ENCODE measurements at places on chromosomes 6 and 20.

GRCh38 chr6:124190256-124190655 lies 386.6 kb downstream of the NKAIN2 start:
- no peak for DNase-seq

- no peak for DNase-seq
Observed at GRCh38 chr6:80903711-80904110, 797.2 kb downstream of the BCKDHB start.

DNA sequence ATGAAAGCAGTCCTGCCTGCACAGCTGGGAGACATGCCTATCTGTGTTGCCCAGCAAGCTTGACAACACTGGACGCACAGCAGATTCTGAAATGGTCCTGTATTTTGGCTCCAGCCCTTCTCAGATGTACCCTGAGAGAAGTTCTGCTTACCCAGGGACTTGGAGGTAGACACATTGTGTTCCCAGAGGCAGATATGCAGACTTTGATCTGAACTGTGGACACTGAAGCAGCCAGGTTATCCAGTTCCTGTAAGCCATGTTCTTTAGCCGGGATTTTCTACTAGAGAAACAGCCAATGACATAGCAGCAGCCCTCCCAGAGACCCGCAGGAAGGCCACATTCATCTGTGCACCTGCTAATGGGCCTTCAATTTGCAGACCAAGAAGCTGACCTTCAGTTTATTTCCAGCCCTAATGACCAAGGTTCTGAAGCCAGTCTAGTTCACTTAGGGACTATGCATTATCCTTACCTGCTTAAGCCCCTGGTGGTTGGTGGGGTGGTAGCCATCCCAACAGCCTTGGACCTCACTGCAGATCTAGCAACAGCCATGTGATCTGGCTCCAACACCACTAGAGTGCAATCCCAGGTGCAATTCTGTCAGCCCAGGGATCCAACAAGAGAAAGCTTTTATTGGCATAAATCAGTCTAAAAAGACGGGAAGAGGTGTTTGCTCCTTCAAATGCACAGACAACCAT lies 134.2 kb downstream of the MEI4 start:
- DNase-seq: no peak

DNA sequence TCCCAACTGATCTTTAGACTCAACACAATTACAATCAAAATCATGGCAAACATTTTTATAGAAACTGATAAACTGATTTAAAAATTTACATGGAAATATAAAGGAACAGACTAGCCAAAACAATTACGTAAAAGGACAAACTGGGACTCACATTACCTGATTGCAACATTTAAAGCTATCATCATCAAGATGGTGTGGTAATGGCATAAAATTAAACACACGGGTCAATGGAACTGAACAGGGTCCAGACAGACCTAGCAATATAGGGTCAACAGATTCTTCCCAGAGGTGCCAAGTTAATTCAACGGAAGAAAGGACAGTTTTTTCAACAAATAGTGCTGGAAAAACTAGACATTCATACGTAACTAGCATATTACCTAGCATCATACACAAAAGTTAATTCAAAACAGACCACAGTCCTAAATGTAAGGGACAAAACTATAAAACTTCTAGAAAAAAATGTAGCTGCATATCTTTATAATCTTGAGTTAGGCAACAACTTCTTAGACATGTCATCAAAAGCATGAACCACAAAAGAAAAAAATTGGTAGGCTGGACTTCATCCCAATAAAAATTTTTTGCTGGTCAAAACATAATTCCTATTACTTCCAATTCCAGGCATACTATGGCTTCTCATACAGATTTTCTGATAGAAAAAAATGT lies 147.4 kb upstream of the BEND6 start:
- DNase-seq: no peak

- DNase-seq: no peak
Observed at GRCh38 chr6:88730611-88731011, 232.8 kb downstream of the RNGTT start.

GRCh38 chr20:44111712-44112335 lies 75.2 kb downstream of the JPH2 start:
- DNase-seq: no peak

DNA sequence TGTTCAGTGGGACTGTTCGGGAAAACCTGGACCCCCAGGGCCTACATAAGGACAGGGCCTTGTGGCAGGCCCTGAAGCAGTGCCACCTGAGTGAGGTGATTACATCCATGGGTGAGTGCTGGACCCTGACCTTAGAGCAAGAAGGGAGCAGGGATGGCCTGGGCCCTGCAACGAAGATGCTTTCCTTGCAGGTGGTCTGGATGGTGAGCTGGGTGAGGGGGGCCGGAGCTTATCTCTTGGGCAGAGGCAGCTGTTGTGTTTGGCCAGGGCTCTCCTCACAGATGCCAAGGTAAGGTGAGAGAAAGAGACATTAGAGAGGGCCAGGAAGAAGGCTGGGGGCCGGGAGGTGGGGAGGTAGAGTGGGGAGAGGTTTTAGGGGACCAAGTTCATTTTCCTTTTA lies 6.4 kb downstream of the DLK2 start:
- DNase-seq: no peak

DNA sequence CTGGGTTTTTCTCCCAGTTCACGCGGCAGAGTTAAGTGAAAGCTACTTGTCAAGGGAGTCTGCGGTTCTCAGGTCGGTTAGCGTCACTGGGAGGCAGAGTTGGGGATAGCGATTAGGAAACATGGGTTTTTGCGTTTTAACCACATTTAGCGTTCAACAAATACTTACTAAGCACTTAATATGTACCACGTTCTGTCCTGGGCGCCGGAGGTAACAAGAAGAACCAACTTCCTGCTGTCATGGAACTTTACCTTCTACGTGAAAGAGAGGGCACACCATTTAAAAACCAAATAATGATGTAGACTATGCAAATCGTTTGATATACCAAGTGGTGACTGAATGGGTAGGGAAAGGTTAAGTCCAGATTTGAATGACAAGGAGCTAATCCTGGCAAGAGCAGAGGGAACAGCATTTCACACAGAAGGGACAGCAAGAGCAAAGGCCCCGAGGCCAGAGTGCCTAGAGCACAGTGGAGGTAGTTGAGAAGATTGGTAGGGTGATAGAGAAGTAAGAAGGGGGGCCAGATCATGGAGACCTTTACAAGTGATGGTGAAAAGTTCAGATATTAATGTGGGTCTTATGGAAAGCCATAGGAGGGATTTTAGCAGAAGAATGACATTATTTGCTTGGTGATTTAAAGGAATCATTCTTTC lies 744 bp downstream of the RIOK1 start:
- no peak for DNase-seq

GRCh38 chr6:161444464-161444863 lies 170.6 kb upstream of the AGPAT4 start:
- DNase-seq: no peak

- DNase-seq: no peak
Observed at GRCh38 chr6:84340422-84340821, 113.0 kb upstream of the CEP162 start.

- no peak for DNase-seq
Observed at GRCh38 chr6:45132059-45132458, 196.1 kb upstream of the RUNX2 start.

DNA sequence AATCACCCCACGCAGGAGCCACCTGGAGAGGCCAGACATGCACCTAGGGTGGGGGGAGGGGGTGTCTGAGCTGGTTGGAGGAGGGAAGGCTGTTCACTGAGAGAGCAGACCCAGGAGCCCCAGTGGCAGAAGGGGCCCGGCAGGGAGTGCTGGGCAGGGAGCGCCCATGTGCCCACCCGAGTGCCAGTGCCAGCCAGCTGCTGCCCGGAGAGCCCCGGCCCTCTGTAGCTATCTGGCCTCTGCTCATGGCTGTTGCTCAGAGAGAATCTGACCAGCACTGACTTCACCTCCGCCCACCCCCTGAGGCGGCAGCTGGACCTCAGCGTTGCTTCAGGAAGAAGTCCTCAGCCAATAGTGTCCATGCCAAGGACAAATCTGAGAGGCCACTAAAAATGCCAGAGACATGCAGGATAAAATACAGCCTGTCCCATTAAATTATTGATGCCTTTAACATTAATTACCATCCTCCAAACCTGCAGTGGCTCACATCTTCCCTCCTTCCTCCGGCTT lies 22.8 kb downstream of the SLC17A9 start:
- DNase-seq: no peak

DNA sequence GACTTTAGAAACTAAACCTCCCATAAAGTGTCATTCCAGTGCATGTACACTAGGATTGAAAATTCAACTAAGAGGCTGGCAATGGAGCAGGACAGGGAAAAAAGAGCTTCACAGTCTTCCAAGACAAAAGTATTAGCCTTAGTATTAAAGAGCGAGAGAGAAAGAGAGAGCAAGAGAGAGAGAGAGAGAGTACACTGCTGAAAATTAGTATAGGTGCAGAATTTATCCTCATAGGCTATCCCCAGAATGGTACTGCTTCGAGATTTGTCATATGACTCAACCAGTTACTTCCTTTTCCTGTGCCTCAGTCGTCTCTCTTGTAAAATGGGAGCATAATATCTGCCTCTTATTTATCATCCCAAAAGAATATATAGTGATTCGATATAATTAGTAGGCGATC lies 543.2 kb upstream of the JARID2 start:
- no peak for DNase-seq

DNA sequence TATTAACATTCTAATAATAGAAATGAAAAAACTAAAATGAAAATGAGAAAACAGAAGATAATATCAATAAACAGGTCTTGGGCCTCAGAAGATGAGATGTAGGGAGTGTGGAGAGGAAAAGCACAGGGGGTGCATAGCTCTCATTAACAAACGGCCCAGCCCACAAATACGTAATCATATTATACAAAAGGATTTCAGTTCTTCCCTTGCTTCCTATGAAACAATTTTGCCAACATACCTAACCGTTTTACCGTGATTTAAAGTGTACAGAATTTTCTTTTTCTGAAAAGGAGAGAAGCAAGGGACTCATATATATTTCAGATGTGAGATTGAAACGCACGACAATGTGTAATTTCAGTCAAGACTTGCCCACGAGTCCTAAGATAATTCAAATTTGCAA lies 136.0 kb downstream of the HFE start:
- DNase-seq: no peak

DNA sequence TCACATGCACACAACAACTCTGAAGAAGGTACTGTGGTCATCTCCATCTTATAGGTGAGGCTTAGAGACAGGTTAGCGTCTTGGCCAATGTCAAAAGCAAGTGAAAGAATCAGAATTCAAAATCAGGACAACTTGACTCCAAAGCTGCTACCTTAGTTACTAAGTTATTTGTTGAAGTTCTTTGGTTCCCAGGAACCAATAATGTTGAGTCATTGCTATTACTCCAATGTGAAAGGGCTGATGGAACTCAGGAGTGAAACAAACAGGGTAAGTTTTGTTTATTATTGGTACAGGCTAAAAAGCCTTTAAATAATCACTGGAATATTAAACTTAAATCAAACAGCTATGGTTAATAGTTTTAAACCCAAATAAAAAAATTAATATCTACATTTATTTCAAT lies 111.1 kb downstream of the PDSS2 start:
- no peak for DNase-seq

GRCh38 chr6:148790404-148790803 lies 43.6 kb downstream of the UST start:
- no peak for DNase-seq

DNA sequence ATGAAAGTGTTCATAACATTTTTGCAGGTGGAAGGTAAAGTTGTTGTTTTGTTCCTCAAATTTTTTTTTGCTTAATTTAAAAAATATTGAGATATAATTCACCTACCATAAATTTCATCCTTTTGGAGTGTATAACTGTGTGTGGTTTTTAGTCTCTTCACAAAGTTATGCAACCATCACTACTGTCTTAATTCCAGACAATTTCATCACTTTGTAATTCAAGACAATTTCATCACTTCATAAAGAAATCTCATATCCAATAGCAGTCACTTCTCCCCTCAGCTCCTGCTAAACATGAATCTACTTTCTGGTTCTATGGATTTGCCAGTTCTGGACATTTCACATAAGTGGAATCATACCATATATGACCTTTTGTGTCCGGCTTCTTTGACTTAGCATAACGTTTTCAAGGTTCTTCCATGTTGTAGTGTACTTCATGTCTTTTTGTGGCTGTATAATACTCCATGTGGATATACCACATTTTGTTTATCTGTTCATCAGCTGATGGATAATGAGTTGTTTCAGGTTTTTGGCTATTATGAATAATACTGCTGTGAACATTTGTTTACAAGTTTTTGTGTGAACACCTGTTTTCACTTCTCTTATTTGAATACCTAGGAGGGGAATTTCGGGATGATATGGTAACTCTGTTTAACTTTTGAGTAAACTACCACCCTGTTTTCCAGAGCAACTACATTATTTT lies 18.8 kb downstream of the ZFAND3 start:
- no peak for DNase-seq

DNA sequence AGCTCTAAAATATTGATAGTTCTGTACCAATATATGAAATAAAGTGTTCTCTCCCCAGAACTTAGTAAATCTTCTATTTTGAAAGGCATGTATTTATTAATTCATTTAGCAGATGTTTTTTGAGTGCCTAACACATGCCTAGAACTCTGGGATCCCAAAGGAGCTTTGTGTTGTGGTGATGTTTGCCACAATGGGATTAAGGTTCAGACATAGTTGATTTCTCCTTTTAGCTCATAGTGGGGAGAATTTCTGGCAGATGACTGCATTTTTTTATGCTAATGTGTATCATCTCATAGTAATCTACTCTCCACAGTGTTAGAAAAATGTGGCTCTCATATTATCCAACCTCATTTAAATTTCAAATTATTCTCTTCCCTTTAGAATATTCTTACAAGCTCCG lies 21.7 kb downstream of the MYB start:
- no peak for DNase-seq

GRCh38 chr6:24441599-24441904 lies 38.8 kb downstream of the MRS2 start:
- DNase-seq: no peak

DNA sequence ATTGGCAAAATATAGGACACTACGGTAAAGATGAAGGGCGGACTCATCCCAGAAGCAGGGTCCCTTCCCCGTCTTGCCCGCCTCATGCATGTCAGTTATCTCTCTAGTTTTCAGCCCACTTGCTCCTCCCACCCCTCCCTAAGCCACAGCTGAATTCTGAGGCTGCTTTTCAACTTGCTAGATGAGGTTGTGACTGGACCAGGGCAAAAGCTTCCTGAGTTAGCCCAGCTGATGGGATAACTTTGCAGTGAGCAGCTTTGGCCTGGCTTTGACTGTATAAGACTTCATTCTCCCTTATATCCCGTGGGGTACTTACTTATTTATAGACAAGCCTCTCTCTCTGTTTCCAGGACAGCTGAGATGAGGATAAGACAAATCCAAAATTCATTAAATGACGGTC lies 23.2 kb downstream of the GHRH start:
- DNase-seq: no peak

- no peak for DNase-seq
Observed at GRCh38 chr20:54122189-54122588, 51.6 kb downstream of the CYP24A1 start.

DNA sequence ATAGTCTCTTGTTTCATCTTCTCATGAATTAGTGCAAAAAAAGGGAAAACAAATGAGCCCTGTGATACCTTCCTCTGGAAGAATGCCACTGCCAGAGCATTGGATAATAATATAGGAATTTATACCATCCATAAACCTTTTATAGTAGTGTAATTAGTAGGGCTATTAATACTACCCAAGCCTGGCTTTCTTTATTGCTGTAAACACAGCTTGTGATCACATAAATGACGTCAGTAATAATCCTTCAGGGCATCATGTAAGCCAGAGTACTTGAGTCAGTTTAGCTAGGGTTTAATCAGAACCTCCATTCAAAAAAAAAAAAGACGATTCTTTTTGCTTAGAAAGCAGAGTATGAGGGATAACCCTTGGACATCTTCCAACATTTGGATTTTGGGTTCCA lies 264.8 kb downstream of the SLC35F1 start:
- no peak for DNase-seq
